ENCODE measurements at places on chromosomes 7 and 10.

DNA sequence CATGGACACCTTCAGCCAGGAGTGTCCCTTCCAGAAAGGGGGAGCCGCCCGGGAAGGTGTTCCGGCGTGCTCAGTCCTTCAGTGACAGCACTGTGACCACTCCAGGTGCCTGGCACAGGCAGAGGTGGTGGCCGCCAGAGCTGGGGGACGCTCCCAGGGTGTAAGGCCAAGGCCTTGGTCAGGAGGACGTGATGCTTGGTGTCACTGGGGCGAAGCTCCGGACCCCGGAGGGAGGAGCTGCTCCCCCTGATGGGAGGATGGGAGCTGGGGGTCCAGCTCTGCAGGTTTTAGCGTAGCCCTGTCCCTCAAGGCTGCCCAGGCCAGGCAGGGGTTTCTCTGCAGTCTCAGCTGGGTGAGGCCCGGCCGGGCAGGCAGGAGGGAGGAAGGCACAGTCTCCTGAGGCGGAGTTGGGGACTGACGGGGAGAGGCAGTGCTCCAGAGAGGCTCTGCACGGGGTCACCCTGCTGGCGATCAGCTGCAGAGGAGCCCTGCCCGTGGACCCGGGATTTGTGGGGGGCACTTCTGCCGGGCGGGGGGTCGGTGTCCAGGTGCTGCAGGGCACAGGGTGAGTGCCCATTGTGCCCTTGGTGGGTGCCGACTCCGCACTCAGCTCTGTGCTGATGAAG lies 56.5 kb upstream of the DNAJB6 start:
- H3K27ac ChIP-seq: no peak overlapping the region
- no peak for DNase-seq
- no peaks in the 10 kb centered on the region for H3K4me1 ChIP-seq
- H3K4me3 ChIP-seq: no peak overlapping the region
- H3K27me3 ChIP-seq: no peaks in the 10 kb centered on the region

- H3K36me3 ChIP-seq: peaks cover 4% of the 10 kb centered on the region
- no peak overlapping the region for H3K27ac ChIP-seq
- no peaks in the 10 kb centered on the region for H3K4me1 ChIP-seq
- H3K4me3 ChIP-seq: no peak overlapping the region
Measured at GRCh38 chr7:1475393-1475792, 16.1 kb upstream of the MICALL2 start.

GRCh38 chr7:49774459-49775064 lies 1.1 kb downstream of the VWC2 start:
- peaks cover 81% of the 10 kb centered on the region for H3K27me3 ChIP-seq
- no peaks in the 10 kb centered on the region for H3K36me3 ChIP-seq
- H3K27ac ChIP-seq: no peak overlapping the region
- no peak for DNase-seq

- no peaks in the 10 kb centered on the region for H3K36me3 ChIP-seq
- DNase-seq: no peak
- H3K4me1 ChIP-seq: no peaks in the 10 kb centered on the region
- no peak overlapping the region for H3K27ac ChIP-seq
Measured at GRCh38 chr7:157611341-157611740, 274.5 kb downstream of the DNAJB6 start.

DNA sequence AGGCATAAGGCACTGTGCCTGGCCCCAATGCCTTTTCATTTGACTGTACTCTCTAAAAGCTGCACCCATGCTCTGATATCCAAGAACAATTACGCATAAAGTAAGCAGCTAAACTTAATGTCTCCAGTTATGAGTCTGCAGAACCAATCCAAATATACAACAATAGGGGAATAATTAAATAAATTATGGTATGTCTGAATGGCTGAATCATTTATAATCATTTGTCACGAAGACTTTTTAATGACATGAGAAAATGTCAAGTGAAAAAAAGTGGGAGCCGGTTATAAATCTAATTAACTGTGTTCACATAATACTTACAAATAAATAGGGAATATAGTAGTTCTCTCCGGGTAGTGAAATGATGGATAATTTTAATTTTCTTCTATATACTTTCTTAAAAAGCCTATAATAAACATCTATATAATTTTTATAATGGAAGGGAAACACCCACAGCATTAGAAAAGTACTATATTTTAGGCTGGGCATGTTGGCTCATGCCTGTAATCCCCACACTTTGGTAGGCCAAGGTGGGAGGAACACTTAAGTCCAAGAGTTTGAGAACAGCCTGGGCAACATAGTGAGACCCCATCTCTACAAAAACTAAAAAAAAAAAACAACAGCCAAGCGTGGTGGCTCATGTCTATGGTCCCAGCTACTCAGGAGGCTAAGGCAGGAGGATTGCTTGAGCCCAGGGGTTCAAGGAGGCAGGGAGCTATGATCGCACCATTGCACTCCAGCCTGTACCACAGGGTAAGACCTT lies 14.2 kb downstream of the SLC37A3 start:
- peaks cover 12% of the 10 kb centered on the region for H3K36me3 ChIP-seq
- H3K4me1 ChIP-seq: no peaks in the 10 kb centered on the region
- H3K27me3 ChIP-seq: no peaks in the 10 kb centered on the region
- no peak overlapping the region for H3K27ac ChIP-seq
- no peak overlapping the region for H3K4me3 ChIP-seq
- DNase-seq: no peak

DNA sequence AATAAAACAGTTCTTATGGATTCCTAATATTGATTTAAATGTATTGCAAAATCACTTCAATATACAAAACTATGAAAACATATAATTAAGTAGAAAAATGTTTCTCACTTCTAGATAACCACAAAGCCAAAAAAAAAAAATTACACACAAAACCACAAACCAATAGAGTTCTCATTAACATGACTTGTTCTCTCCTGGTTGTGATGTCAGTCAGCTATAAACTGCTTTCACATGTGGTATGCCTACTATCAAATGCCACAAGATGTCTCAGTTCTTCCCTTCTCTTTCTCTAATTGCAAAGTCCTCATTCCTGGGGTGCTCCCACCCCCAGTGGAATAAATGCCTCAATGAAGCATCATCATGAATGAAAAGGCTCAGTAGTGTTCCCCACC lies 16.6 kb downstream of the GNAI1 start:
- H3K4me3 ChIP-seq: no peak overlapping the region
- H3K27ac ChIP-seq: peak overlapping the region; percentile 54
- H3K4me1 ChIP-seq: peaks cover 32% of the 10 kb centered on the region
- H3K36me3 ChIP-seq: no peaks in the 10 kb centered on the region
- DNase-seq: no peak

DNA sequence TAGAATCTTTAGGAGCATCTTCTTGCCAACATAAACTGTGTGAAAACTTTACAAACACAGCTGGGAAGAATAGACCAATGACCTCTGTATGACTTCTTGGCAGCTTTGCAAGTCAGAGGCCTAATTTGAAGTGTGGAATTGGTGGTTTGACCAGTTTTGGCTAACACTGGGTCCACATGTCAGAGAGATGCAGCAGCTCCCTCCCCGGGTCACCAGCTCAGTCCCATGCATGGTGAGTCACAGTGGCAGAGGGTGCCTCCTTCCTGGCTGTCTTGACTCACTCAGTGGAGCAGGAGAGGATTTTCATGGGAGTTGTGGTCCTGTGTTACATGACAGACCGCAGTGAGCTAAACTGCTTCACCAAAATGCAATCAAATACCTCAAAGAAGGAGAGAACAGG lies 8.2 kb upstream of the STARD3NL start:
- DNase-seq: no peak
- peaks cover 12% of the 10 kb centered on the region for H3K27me3 ChIP-seq
- H3K27ac ChIP-seq: no peak overlapping the region
- no peaks in the 10 kb centered on the region for H3K4me1 ChIP-seq
- no peak overlapping the region for H3K4me3 ChIP-seq

DNA sequence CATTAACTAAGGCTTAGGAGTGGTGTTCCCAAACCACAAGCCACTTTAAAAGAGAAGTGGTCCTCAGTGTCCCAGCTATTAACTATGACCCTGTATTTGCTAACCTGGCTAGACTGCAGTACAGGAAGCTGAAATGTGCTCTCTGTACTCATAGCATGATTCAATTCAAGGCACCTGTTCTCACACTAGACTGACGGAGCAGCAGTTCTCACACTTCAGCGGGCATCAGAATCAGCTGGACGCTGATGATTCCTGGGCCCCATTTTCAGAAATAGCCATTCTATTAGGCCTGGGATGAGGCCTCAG lies 24.5 kb upstream of the MSRB2 start:
- H3K27me3 ChIP-seq: no peaks in the 10 kb centered on the region
- no peak overlapping the region for H3K4me3 ChIP-seq
- peaks cover 2% of the 10 kb centered on the region for H3K4me1 ChIP-seq

DNA sequence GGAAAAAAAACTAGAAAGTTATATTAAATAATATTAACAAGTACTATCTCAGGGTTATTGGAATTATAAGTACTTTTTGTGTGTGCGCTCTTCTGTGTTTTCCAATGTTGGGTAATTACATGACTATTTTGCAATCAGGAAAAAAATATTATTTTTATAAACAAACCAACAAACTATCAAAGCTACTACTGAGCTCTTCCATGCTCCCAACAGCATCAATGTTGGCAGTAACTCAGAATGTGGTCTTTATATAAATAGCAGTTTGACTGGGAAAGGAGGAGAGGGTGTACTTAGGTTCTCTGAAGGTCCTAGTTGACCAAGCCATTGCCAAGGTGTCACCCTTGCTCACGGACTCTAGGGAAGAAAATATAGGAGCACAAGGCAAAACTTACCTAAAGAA lies 15.0 kb downstream of the MTERF1 start:
- no peak overlapping the region for H3K27ac ChIP-seq
- H3K36me3 ChIP-seq: peaks cover 6% of the 10 kb centered on the region
- H3K4me1 ChIP-seq: no peaks in the 10 kb centered on the region
- no peak for DNase-seq

GRCh38 chr10:63611078-63611477 lies 89.9 kb downstream of the REEP3 start:
- H3K4me3 ChIP-seq: no peak overlapping the region
- DNase-seq: no peak
- no peaks in the 10 kb centered on the region for H3K4me1 ChIP-seq
- no peaks in the 10 kb centered on the region for H3K27me3 ChIP-seq

DNA sequence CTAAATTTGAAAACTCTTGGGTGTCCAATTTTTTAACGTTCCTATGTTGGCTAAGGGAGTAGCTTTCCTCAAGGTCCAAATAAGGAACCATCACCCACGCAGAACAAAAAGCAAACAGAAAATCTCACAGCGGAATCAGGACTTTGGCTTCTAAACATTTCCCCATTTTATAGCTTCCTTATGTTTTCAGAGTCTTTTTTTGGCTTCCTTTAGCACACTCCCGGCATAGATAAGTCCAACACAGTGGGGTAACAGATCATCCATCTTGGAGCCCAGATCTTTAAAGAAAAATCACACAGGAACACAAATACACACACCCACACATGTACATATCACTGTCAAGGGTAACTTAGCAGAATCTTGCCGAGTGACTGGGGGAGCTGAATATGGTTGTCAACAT lies 4.2 kb upstream of the TCF7L2 start:
- DNase-seq: no peak
- no peaks in the 10 kb centered on the region for H3K27me3 ChIP-seq
- H3K4me1 ChIP-seq: peaks cover 32% of the 10 kb centered on the region
- H3K36me3 ChIP-seq: no peaks in the 10 kb centered on the region
- no peak overlapping the region for H3K4me3 ChIP-seq
- H3K27ac ChIP-seq: peak overlapping the region; percentile 69

DNA sequence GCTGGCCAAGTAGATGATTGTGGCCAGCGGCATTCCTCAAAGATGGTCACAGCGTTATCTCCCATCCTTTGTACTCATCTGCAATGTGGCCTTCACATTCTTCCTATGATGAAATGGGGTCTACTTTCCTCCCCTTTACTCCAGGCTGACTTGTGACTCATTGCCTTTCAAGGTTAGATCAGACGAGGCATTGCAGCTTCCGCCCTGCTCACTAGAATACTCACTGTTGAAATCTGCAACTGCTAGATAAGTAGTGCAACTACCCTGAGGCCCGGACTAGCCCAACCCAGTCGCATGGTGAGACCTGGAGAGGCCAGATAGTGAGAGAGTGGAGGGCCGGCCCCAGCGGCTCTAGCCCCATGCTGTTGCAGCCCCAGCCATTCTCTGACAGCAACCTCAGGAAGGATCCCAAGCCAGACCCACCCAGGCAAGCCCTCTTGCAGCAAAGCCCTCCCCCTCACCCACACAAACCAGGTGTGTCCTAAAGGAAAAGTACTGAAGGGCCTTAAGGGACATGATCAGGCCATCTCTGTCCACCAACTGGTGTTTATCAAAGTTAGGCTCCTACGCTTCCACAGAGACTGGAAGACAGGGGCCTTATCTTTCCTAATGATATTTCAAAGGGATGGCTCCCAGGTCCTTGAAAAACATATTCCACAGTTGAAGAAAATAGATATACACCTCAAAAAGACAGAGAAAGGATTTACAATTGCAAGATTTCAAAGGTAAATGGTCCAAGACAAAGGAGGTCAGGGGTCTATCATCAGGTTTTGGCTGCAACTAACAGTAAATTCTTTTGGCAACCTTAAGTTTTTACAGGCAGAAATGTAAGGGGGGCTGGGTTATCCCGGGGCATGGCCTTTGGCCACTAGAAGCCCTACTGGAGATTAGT lies 107.2 kb upstream of the TRIM24 start:
- peaks cover 4% of the 10 kb centered on the region for H3K36me3 ChIP-seq
- DNase-seq: no peak
- H3K27me3 ChIP-seq: no peaks in the 10 kb centered on the region

Measured in progenitor cell of endocrine pancreas (in vitro differentiated cells).